ENCODE measurements at places on chromosomes 2 and 18. TPM values are rescaled to one million over a fixed set of nuclear protein-coding genes. Genes with fewer than 3 reads are reported as not detected.

GRCh38 chr18:13303756-13304364, 85.3 kb downstream of the LDLRAD4 start:
- DNase-seq: no peak

Gene FECH
- 18.4 TPM for total RNA-seq

DNA sequence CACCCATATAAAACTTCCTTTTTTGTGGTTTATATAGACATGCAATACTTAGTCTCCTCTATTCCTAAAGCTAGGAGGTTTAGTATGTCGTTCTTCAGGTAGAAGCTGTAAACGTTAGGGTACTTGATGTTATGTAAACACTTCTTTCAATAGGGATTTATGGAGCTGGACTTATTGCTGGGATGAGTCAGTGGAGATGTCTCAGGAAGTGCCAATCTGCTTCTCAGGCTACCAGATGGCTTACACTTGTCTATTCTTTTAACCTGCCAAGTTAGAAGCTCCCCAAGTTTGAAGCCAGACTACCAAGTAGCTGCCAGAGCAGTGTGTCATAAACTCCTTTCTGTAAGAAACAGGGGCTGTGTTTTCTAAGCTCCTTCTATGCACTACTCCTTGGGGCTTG, 756.5 kb upstream of the LRRTM1 start:
- DNase-seq: no peak

DNA sequence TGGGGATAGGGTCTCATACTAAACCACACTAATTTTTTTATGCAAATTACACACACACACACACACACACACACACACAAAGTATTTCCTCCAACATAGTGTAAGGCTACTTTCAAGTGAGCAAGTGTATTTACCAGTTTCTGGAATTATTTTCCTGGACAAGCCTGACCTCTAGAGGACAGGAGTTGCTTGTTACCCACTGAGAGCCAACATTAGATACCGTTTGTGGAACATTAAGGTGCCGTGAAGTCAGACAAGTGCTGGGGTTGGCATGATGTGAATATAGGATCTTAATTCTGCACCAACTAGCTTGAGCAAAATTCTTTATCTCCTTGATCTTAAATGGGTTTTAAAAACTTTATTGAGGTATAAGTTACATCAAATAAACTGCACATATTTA, 39.3 kb upstream of the SERPINB2 start:
- no peak for DNase-seq

DNA sequence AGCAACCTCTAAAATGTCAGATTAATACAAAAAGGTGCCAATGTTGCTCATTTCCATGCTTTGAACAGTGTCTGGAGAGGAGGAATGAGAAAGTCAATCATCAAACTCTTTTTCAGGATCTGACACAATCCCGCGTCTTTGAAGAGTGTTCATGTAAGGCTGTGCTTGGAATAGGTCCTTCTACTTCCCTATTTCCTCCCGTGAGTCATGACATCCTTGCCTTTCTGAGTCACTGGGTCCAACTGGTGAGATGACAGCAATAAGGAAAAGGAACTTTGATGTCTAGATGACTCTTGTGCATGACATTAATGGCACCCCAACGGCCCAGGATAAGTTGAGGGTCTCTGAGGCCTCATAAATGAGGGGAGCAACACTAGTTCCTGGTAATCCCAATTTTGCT, 109.0 kb upstream of the CELF4 start:
- DNase-seq: no peak

All from left colon (tissue), 2 donors.